ENCODE measurements at places on chromosomes 13 and 19.

- DNase-seq = no peak
Observed at GRCh38 chr19:43309466-43309865, 40.1 kb upstream of the PSG9 start.

- no peak for DNase-seq
Observed at GRCh38 chr13:98879957-98880356, 97.9 kb downstream of the DOCK9 start.

DNA sequence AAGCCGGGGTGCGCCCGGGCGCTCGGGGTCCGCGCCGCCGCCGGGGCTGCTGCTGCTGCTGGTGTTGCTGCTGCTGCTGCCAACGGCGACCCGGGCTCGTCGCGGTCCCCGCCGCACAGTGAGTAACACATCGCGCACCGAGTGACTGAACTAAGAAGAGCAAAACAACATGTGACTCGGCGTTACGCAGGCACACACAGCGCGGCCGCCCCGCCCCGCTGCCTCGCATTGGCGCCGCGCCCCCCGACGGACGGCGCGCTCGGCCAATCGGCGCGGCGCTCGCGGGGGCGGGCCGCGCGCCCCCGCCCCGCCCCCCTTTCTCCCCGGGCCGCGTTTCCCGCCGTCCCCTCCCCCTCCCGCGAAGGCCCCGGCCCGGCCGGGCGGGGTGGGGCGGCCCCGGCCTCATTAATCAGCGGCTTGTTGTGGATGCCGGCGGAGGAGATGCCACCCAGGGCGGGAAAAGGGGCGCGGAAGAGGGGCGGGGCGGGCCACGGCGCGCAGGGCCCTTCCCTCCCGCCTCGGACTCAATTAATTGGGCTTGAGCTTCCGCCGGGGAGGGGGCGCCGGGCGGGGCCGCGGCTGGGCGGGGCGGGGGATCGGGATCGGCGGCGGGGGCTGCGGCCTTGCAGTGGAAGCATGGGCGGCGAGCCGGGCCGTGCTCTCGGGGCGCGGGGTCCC is at the start of gene IRS2:
TSS of gene IRS2 (minus strand) at position 127 of the 678 bp plus-strand sequence. CDS start 530 bp downstream, outside the sequence.
- peak; percentile 94 for DNase-seq

GRCh38 chr19:35879068-35879467 is 10.7 kb downstream of the APLP1 start:
- DNase-seq = no peak

DNA sequence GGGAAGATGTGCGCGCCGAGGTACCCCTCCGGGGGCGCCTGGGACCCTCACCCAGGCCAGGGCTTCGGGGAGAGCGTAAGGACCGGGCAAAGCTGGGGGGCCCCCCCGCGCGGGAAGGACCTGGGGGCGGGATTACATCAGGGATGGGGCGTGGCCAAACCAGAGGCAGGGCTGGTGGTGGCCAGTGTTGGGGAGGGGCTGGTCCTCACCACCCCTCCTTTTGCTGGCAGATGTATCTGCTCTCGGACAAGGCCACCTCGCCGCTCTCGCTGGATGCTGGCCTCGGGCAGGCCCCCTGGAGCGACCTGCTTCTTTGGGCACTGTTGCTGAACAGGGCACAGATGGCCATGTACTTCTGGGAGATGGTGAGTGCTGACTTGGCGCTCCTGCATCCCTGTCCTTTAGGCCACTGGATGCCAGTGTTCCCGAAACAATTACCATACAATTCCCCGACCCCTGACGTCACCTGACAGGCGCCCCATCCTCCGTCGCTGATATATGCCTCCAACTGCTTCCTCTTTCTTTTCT is 25.3 kb downstream of the TRPM4 start:
- no peak for DNase-seq

GRCh38 chr19:48271531-48272151 is 1.8 kb downstream of the ZNF114 start:
- DNase-seq = peak; percentile 43

GRCh38 chr19:53332484-53332883 is 1.1 kb upstream of the ZNF845 start:
- no peak for DNase-seq

GRCh38 chr13:71522941-71523526 is 344.0 kb downstream of the DACH1 start:
- no peak for DNase-seq

DNA sequence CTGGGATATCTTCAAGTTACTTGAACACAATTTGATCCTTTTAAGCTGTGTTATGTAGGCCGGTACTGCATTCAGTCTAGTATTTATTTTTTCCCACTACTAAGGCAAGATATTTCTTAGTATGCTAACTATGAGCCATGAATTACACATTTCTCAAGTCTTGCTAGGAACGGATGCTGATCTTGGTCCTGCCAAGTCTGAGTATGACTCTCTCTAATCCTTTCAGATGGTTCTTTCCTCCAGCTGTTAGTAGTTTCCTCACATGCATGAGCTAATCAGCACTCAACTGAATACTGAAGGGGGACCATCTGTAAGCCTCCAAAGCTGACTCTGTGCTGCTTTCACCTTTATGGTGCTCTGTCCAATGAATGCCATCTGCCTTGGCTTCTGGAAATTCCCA is 460.3 kb downstream of the KCTD12 start:
- no peak for DNase-seq

- DNase-seq = no peak
Observed at GRCh38 chr13:113187883-113188665, 20.4 kb downstream of the PCID2 start.

DNA sequence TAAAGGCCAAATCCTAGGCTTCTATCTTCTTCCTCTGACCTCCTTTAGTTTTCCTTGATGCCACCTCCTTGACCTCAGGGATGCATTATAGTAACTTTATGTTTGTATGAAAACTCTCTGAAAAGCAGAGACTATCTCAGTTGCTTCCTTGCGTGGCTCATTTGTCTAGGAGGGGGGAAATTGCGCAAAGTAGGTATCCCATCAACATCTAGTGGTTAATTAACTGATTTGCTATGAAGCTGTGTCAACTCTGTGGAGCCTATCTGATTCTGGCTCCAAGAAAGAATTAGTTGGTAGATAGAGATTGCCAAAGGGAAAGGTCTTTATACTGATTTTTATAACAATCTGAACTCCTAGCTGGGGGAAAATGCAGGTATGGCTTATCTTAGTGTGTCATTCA is 82.1 kb upstream of the FRY start:
- no peak for DNase-seq

DNA sequence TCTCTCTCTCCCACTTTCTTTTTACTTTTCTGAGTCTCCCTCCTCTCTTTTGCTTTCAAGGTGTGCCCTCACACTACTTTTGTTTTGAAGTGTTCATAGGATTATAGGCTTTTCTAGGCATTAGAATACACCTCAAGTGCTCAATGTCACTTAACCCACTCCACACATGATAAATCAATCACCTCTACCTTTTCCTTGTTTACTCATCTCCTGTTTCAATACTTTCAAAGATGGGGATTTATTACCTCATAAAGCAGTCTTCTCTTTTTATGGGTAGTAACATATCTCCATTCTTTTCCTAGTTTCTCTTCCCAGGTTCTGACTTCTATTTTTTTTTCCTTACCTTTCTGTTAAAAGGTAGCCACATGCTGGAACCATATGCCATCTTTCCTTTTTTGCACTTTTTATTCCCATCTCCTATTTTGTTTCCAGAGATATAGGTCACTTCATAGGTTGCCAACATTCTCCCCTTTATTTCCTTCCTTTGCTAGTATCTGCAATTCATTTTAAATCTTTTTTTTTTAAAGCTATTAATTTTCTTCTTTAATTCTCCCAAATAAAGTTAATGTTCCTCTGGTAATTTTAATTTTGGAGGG is 137.6 kb upstream of the SLC10A2 start:
- no peak for DNase-seq

DNA sequence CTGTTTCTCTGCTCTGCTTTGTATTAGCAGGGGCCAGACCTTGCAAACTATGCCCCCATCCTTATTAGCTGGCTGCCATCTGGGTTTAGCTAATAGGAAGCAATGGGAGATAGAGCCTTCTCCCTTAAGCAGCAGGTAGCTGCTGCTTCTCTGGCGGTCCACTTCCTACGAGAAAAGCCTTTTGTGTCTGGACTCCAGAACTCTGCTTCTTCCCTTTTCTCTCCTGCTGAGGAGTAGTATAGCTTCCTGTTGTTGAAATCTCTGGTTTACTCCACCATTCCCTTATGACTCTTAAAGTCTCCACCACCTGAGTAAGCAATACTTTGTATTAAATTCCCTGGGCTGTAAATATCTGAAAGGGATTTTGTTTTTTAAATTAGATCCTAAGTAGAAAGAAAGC is 147.1 kb downstream of the DNAJC15 start:
- no peak for DNase-seq

DNA sequence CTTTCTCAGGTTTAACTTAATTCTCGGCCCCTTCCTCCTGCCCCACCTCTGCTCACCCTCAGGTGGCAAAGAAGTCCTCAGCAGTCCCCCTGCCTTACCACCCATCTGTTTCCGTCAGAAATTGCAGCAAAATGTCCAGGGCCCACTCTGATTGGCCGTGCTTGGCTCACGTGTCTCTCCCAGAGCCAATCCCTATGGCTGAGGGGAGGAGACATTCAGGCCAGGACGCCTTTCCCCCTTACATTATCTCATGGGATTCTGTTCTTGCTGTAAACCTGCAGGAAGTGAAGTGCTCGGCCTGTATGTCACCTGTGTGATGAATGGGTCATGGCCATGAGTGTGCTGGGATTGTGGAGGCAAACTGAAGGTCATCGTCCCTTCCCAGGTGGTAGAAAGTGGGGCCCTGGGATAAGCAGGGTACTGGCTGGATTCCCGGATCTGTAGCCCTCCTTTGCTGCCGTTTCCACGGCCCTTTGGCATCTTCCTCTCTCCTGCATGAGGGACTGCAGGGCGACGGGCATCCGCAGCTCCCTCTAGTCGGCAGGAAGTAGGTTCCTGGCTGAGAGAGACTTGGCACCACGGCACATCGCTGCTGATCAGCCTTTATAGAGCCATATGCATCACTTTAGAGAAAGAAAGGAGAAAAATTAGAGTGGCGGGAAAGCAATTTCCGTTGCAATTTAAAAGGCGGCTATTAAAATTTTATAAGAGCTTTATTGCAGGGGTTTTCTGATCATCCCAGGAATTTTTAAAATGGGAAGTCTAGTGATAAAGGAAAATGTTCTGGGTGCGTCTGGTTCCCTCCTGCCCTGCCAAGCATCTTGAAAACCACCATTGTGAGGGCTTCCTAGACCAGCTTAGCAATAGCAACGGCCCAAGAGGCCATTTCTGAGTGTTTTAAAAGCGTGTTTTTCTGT is 118.2 kb downstream of the SIPA1L3 start:
- DNase-seq = no peak

- peak; percentile 85 for DNase-seq
Observed at GRCh38 chr19:1875646-1876495, 9.4 kb downstream of the ABHD17A start.

DNA sequence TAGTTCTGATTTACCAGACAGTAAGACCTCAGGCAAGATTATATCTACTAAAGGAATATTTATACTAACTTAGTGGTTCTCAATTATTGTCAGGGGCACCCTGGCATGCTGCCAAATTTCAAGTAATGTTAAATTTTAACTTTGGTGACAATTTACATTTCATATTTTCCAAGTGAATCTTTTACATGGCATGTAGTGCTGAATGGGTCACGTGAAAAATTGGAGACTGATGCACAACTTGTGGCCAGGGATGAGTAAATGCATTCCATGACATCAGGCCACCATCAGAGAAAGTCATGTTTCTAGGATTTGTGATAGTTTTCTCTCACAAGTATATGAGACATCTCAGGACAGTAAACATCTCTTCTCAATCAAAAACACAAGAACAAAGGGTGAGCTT is 202.6 kb upstream of the SOX21 start:
- DNase-seq = no peak

- DNase-seq = no peak
Observed at GRCh38 chr13:44153496-44153895, 220.1 kb upstream of the SERP2 start.

GRCh38 chr13:32257649-32258048 is 57.5 kb downstream of the ZAR1L start:
- DNase-seq = no peak

- no peak for DNase-seq
Observed at GRCh38 chr19:19489804-19490204, 25.5 kb downstream of the TSSK6 start.

- DNase-seq = peak; percentile 33
Observed at GRCh38 chr13:23889615-23890607, 711 bp upstream of the MIPEP start.

GRCh38 chr19:6354098-6354674 is 7.1 kb upstream of the CLPP start:
- no peak for DNase-seq

- no peak for DNase-seq
Observed at GRCh38 chr13:30440910-30441703, 18.8 kb downstream of the UBE2L5 start.

DNA sequence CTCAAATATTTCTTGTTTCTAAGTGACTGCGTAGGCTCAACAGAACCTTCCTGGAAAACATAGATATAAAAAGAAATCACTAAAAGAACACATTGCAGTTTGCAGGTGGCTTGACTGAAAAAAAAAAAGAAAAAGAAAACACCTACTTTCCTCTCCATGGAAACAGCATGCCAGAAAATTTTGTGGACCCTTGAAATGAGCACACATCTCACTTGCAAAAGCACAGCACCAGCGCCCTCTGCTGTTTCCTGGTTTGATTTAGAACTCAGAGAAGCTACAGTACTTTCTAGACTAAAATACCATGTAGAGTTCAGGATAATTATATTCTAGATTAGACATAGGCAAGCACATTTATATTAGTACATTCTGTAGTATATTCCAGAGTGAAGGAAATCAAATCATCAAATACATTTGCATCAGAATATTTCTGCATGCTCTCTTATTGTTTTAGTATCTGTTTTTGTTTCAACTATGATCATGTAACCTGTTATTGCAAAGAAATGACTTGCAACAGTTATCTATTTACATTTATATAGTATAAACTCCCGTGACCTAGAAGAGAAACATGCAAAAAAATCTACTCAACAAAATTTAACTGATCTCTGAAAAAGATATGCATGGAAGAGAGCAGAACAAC is 22.3 kb upstream of the XPO4 start:
- peak; percentile 75 for DNase-seq

- DNase-seq = no peak
Observed at GRCh38 chr19:7140137-7140536, 70.6 kb downstream of the ZNF557 start.

DNA sequence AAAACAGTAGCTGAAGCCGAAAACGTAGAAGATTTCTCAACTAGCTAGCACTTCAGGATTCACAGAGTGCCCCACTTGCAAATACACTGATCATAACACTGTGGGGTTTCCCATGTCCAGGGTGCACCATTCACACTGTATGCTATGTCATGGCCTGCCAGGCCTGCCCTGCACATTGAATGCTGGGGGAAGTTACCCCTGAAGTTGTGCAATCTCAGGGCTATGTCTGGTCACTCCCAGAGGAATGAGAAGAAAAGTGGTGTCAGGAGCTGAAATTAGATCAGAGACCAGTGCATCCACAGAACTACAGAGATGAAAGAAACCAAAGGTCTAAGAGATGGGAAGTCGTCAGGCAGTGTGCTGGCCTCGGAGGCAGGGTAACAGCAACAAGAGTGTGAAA is 196.8 kb downstream of the RAP2A start:
- DNase-seq = no peak
